ENCODE measurements at places on chromosomes 12 and 14.

GRCh38 chr12:108862588-108862959, 5.2 kb upstream of the SSH1 start:
- DNase-seq, result no peak

GRCh38 chr12:1760566-1761382, 59.6 kb upstream of the LRTM2 start:
- peak; percentile 39 for DNase-seq

DNA sequence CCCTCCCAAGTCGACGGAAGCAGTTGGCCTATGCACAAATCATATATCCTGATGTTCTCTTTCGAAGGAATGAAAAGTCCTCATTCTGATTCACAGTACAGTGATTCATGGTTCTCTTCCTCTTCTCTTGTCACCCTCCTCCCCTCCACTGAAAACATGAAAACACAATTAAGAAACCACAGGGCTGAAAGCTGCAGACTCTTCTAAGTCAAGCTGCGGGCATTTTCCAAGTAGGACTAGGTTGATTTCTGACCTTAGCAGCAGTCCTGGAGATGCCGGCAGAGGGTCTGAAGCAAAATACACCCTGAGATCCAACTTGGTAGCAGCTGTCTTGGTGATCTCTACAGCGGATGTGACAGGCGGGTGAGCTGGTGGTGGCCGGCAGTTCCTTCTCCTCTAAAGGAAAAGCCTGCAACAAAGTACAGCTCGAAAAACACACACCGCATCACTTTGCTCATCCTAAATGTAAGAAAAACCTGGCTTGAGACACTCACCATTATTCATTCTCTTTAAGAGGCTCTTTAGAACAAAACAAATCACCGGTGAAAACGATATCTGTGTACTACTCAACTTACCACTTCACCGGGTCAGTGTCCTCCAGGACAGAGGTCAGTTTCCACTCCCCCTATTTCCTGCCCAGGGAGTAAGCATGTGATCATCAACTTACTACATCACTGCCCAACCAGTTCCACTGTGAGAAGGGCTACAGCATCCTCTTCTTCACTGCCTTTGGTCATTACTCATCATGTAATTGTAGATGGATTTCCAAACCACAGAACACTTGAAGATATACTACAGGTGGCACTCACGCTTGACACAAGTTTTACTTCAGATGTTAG, 6.0 kb downstream of the TMCC3 start:
- peak; percentile 87 for DNase-seq

DNA sequence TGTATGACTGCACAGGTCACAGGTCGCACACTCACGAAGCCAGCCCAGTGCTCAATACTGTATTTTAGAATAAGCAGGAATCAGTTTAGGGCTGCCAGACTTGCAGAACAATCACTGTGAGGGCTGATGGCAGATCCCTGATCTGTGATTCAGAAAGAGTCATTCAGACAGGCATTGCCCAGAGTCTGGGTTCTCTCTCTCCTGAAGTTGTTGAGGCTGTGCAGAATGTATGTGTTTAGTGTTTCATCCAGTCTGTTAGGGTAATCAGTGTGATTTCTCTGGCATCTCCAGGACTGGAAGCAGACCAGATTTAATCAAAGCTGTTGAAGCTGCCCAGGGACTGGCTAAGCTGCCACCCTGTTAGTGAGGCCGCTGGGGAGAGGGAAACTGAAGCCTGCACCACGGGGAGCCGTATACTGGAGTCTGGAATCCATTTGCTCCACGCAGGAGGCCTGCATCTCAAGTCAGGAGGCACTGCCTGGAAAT, 69.3 kb downstream of the ETV6 start:
- peak; percentile 87 for DNase-seq

DNA sequence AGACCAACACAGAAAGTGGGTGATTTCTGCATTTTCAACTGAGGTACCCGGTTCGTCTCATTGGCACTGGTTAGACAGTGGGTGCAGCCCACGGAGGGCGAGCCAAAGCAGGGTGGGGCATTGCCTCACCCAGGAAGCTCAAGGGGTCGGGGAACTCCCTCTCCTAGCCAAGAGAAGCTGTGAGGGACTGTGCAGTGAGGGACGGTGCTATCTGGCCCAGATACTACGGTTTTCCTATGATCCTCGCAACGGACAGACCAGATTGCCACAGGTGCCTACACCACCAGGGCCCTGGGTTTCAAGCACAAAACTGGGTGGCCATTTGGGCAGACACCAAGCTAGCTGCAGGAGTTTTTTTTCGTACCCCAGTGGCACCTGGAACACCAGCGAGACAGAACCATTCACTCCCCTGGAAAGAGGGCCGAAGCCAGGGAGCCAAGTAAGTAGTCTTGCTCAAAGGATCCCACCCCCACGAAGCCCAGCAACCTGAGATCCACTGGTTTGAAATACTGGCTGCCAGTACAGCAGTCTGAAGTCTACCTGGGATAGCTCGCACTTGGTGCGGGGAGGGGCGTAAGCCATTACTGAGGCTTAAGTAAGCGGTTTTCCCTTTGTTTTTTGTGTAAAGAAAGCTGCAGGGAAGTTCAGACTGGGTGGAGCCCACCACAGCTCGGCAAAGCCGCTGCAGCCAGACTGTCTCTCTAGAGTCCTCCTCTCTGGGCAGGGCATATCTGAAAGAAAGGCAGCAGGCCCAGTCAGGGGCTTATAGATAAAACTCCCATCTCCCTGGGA, 25.5 kb upstream of the NAA30 start:
- no peak for DNase-seq

- peak; percentile 12 for DNase-seq
Measured at GRCh38 chr14:32934881-32935633, 3.6 kb upstream of the NPAS3 start.

GRCh38 chr12:52813885-52814709, at the start of gene KRT4:
Gene KRT4, minus strand, starts transcription at chr12:52814116. Its CDS starts 58 bp downstream, at chr12:52814058.
- peak; percentile 63 for DNase-seq

DNA sequence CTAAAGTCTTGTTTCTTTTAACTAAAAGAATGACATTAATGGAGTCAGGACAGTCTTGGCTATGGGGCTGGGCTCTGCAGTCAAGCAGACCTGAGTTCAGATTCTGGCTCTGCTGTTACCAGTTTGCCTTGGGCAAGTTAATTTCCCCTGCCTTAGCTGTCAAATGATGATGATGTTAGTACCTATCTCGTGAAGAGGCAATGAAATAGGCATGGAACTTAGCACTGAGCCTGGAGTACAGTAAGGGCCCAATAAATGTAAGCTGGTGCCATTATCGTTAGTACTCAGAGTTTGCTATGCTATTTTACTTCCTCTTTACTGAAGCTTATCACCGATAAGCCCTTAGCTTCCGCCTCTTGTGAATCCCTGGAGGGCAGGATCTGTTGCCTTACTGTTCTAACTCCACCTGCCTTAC, 8.5 kb downstream of the FBXW8 start:
- no peak for DNase-seq

DNA sequence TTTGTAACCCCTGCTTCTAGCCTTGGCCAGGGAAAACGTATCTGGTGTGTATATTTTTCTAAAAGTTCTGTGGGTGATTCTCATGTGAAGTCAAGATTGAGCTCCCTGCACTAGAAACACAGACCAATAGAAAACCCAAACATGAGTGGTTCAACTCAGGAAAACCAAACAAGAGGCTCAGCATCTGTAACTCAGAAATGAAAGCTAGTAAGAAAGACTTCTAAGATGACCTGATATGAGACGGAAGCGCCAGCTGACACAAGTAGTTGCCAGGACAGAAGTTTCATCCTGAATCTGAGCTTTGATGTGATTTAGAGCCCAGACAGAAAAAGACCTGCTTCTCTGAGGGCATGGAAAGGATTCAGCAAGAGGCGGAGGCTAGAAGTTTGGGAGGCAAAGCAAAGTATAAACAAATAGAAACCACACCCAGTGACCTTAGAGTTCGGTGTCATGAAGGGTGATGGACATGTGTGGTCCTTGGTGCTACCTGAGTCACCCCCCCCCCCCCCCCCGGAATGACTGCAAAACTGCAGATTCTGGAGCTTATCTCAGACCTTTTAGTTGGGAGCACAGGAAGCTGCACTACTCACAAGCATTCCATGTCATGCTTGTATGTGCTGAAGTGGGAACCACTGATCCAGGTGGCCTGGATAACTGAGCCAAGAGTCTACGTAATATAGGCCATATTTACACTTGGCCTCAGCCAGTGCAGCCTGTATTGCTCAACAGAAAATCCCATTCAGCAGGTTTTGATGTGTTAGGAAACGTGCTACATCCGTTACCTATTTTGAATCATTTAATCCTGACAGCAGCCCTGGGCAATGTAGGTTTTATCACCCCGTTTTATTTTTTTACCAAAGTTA, 191.3 kb downstream of the ANO6 start:
- peak; percentile 48 for DNase-seq

DNA sequence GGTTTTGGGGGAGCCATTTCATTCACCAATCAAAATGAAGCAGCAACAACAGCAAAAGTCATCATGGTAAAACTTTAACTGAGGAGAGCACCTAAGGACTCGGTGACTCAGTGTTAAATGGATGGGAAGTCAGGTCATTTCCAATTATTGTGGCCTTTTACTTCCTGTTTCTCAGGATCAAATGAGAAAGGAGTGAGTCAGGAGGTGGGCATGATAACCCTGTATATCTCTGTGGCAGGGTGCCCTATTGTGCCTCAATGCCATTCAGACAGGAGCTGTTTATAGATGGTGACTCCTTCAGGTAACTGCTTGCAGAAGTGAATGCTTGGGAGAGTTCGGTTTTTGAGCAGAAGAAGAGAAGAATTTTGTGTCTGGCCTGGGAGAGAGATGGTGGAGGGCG, 135.5 kb upstream of the CPM start:
- DNase-seq, result peak; percentile 57

GRCh38 chr14:105204206-105204930, 23.3 kb upstream of the NUDT14 start:
- DNase-seq, result no peak

- no peak for DNase-seq
Measured at GRCh38 chr12:128970110-128970509, 116.8 kb downstream of the GLT1D1 start.
